Cortex of kidney (tissue), 1 donor: ENCODE measurements at places on chromosomes 1 and 21.

GRCh38 chr1:165397944-165398343, 41.4 kb upstream of the LMX1A start:
- no peak for DNase-seq

- DNase-seq = no peak
Observed at GRCh38 chr1:173042806-173043205, 7.9 kb downstream of the TNFSF18 start.

GRCh38 chr1:52636721-52637695, 4.0 kb downstream of the SHISAL2A start:
- DNase-seq = no peak

DNA sequence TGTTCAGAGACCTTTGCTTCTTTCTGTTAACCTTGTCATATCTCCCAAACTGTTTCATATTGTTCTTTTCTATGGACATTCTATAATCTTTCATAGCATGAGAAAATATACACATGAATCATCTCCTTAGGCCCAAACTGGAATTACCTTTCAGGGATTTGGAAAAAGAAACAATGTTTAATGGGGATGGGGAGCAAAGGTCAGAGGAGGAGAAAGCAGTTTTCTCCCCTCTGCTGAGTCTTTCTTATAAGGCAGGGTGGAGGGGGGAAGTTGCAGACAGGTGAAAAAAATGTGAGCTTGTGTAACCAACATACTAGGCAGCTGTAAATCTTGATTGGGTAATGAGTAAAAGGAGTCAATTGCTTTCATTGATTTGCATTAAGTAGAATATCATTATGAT, 164.1 kb downstream of the BRINP2 start:
- no peak for DNase-seq

- DNase-seq = no peak
Observed at GRCh38 chr1:160836981-160837557, 25.6 kb downstream of the CD244 start.

GRCh38 chr1:187228790-187229189, 400.0 kb downstream of the PLA2G4A start:
- DNase-seq = no peak

GRCh38 chr1:11638121-11638520, 16.1 kb downstream of the FBXO2 start:
- DNase-seq = no peak

DNA sequence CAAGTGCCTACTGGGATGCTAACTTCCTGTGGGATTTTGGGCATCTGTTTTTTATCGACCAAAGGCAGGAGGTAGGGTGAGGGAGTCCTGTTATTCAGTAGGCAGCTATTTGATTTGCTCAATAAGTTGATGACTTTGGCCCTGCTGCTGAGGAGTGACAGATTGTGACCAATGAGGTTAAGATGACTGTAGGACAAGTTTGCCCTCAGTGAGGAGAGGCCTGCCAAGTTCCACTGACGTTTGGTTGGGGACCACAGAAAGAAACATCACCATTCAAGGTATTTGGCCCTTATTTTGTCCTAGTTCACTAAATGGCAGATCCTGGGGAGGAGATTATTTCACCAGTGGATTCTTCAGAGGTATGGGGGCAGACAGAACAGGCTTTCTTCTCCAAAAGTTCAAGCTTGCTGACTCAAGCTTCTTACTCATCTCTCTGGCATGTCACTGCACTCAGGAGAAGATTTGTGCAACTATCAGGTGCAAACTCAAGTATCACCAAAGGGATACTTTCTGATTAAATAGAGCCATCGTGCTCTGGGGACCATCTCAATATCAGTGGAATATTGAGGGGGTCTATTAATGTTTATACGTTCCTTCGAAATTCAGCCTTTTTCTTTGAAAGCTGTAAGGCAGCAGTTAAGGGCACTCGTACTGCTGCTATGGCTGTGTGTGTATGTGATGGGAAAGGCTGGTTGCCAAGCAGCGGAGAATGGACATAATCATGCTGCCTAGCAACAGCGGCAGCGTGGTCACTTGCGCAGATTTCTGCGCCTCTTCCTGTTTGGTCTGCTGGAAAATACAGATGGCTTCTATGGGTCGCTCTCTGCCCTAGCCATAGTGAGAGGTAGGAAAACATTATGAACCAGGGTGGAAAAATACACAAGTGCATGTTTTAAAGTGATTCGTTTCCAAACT, 78.7 kb downstream of the PBX1 start:
- no peak for DNase-seq

GRCh38 chr1:159854116-159854692, 8.3 kb downstream of the VSIG8 start:
- peak; percentile 9 for DNase-seq

GRCh38 chr1:24850328-24850920, 79.7 kb downstream of the RUNX3 start:
- DNase-seq = no peak

DNA sequence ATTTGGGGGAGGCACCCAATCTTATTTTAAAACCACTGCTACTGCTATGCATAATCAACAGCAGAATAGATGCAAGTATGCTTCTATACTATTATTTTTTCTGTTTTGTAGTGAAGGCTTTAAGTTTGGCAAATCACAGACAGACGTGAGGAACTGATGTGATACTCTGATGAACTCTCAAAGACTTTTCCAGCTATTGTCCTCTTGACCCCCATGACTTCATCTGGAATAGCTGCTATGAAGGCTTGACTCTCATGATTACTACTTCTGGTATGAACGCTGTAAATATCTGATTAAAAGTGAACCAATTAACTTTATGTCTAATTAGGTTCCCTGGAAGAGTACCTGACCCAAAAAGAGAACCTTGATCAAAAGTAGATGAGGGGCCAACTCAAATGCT, 49.1 kb downstream of the EYA3 start:
- no peak for DNase-seq

DNA sequence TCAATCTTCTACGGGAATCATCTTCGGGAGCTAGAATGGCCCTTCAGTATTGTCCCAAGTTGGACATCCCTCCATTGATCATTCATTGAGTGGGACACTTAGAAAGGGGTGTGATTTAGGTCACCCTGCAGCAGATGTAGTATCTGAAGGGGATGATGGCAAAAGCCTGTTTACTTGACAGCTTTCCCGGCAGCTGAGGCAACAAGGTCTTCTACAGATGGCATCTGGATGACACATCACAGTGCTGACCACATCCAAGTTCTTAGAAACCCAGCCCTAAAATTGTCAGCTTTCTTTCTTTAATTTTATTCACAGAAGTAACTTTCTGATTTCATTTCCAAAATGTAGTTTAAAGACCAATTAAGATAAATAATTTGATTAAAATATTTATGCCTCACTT, 150.3 kb downstream of the AMY1C start:
- no peak for DNase-seq

- DNase-seq = no peak
Observed at GRCh38 chr1:234634387-234634786, 24.4 kb upstream of the IRF2BP2 start.

- DNase-seq = no peak
Observed at GRCh38 chr1:150692720-150693119, 4.2 kb downstream of the GOLPH3L start.

DNA sequence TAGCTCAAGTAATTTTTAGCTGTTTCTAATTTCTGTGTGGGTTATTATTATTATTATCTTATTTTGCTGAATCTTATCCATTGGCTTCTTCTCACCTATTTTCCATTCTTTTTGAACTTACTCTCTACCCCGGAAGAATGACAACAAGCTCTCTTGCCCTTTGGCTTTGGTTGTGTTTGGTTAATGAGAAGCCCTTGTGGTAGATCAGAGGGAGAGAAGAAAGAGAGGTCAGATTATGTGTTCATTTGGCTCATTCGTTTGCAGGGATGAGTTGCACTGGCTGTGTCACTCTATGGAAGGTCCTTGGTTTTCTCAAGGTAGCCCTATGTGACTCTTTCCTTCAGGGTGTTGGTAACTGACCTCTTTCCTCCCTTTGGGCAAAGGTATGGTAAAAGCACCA, 391.9 kb downstream of the LMO4 start:
- DNase-seq = no peak

- DNase-seq = no peak
Observed at GRCh38 chr1:43541721-43542401, 11.2 kb downstream of the PTPRF start.

DNA sequence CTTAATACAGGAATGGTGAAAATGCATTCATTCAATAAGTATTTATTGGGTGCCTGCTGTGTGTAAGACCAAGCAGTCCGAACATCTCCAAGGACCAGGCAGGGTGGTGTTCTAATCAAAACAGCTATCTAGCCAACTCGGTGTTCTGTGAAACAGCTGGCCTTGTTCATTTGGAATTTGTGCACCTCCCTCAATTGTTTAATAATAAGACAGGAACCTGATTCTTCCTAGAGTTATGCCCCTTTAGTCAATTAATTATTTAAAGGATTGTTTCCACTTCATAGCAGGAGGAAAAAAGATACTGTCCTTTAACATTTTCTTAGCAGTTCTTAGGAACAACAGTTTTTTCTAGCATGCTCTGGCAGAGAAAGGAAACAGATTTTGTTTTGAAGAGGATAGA, 30.4 kb downstream of the S100A10 start:
- DNase-seq = no peak

GRCh38 chr1:53375440-53375839, 47.6 kb upstream of the LRP8 start:
- no peak for DNase-seq

GRCh38 chr1:220056374-220056773, 10.1 kb upstream of the EPRS1 start:
- no peak for DNase-seq

DNA sequence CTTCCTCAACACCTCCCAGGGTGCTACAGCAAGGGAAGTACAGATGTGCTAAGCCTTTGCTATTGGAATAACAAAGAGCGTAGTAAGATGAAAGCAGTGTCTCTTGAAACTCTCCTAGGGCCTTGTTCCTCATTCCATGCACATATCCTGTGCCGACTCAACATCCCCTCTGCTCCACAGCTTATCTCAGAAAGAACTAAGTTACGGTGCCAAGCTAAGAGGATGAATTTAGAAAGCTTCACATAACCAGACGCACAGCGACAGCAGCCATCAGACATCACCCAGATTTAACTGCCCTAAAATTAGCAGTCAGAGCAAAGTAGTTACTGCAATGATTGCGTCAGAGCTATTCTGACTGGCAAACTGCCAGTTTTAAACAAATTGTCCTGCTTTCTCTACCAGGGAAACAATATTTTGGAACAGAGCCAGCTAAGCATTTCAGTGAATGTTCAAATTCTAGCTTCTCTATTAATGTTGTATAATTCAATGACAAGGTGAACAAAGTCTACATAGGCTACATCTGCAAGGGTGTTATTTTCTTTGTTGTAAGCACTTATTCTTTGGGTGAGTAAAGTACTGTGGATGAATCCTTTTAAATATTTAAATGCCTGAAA, 9.5 kb downstream of the SIPA1L2 start:
- DNase-seq = no peak

- DNase-seq = no peak
Observed at GRCh38 chr21:43367296-43367695, 59.6 kb downstream of the SIK1 start.

- no peak for DNase-seq
Observed at GRCh38 chr1:19605967-19606366, 38.1 kb upstream of the NBL1 start.

DNA sequence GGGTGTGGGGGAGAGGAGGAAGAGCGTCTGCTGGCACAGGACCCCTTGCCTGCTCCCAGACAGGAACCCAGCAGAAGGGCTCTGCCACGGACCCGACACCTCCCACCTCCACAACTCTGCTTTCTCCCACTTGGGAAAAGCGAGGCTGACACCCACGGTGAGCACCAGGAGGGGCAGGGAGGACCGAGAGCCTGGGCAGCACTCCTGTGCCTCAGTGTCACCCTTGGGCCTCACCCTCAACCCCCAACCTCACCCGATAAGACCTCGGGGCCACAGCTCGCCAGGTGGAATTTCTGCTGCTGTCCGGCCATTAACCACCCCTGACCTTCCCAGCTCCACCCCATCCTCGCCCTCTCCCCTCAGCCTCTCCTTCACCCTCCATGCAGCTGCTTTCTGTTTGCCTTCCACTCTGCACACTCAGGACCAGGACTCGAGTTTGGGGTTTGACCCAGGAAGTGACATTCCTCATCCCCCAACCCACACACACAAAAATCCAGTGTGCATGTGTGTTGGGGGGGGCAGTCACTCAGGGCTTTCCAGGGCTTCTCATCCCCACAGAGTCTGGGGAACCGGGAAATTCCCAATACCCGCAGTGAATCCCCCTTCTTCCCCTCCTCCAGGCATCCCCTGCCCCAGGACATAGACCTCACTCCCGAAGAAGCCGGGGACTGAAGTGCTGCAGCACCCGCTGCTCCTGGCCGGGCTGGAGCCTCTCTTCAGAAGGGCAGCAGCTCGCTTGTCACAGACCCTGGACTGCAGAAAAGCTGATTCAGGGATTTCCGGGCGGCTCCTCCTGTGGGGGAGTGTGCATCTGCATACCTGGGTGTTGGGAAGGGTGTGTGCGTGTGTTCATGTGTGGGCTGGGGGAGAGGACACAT, 65.8 kb downstream of the SYT2 start:
- no peak for DNase-seq

GRCh38 chr1:151134991-151135390, 11.4 kb downstream of the SEMA6C start:
- DNase-seq = no peak

DNA sequence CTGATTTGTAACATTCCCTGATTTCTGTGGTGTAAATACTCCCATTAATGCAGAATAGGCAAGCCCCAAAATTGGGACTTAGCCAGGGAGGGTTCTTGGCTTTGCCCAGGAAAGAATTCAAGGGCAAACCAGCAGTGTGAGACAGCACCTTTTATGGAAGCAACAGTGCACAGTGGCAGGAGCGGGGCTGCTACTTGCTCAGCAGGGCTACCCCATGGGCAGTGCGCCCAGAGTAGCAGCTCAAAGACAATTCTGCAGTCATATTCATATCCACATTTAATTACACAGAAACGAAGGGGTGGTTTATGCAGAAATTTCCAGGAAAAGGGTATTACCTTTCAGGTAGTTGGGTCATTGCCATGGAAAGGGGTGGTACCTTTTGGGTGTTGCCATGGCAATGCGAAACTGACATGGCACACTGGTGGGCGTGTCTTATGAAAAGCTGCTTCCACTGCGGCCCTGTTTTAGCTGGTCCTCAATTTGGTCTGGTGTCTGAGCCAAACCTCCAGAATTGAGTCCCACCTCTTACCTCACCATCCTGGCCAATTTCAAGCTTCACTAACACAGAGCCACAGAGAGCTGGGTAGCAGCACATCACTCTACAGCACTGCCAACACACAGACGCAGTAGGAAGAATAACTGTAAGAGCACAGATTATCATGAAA, 35.9 kb downstream of the FHAD1 start:
- DNase-seq = no peak

DNA sequence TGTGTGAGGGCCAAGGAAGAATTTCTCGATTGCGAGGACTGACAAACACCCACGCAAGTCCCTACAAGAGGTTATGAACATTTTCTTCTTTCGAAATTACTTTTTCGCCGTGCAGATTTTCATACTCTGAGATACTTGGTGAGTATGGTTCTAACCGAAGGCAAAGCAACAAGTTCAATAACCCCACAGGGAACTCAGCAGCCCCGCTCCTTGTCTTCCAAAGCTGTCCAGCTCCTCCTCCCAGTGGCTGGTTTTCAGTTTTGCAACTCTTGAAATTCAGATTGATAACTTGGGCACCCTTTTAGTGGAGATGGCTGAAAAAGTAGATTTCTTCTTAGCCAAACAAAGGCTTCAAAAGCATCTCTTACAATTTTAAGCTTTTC, 154.4 kb downstream of the SETD4 start:
- no peak for DNase-seq

- no peak for DNase-seq
Observed at GRCh38 chr1:182476625-182477024, 26.7 kb downstream of the RGSL1 start.

- no peak for DNase-seq
Observed at GRCh38 chr21:35401476-35401875, 352.4 kb upstream of the RUNX1 start.
